ENCODE measurements at places on chromosomes 2 and 18.

DNA sequence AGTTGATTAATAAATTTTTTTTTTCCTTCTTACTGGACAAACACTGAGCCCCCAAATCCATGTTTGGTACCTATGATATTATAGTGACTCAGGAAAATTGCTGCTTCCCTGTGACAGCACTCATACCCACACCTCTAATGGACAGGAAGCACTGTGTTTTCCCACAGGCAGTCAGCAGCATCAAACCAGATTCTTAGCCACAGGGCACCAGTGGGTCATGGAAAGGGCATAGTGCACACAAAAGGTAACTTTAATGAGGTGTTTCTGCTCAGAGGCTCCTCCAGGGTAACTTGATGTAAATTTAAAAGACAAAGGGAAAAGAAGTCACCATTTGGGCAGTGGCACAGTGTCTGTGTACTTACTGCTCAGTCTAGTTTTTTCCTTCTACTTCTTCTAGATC, 34.1 kb downstream of the SERPINB11 start:
- H3K27me3 ChIP-seq = no peaks in the 10 kb centered on the region
- H3K36me3 ChIP-seq = no peaks in the 10 kb centered on the region
- H3K27ac ChIP-seq = no peak overlapping the region

DNA sequence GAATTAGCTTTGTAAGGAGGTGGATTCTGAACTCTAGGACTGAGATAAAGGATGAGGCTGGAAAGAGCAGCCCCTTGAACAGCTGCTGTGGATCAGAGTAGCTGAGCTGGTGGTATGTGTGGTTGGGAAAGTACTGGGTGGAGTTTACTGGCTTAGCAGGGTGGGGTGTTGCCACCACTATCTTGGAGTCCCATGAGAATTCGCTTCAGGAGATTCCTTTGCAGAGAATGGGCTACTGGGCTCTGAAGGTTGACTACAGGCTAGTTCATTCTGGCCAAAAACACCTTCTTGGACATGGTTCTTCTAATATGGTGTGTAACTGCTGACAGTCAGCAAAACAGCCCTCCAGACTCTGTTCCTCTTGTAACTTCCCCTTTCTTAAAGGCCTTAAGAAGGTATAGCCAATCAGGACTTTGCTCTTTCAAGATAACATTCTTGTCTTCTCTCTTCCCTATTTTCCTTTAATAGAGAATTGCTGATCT, 52.7 kb downstream of the TET3 start:
- H3K36me3 ChIP-seq = peaks cover 6% of the 10 kb centered on the region
- peaks cover 67% of the 10 kb centered on the region for H3K4me1 ChIP-seq
- no peak overlapping the region for H3K27ac ChIP-seq
- no peak overlapping the region for H3K4me3 ChIP-seq
- DNase-seq = no peak

- no peak overlapping the region for H3K4me3 ChIP-seq
- H3K27me3 ChIP-seq = no peaks in the 10 kb centered on the region
- H3K4me1 ChIP-seq = no peaks in the 10 kb centered on the region
- H3K36me3 ChIP-seq = no peaks in the 10 kb centered on the region
These were observed 272.8 kb upstream of the MMADHC start for GRCh38 chr2:149860276-149860921.

DNA sequence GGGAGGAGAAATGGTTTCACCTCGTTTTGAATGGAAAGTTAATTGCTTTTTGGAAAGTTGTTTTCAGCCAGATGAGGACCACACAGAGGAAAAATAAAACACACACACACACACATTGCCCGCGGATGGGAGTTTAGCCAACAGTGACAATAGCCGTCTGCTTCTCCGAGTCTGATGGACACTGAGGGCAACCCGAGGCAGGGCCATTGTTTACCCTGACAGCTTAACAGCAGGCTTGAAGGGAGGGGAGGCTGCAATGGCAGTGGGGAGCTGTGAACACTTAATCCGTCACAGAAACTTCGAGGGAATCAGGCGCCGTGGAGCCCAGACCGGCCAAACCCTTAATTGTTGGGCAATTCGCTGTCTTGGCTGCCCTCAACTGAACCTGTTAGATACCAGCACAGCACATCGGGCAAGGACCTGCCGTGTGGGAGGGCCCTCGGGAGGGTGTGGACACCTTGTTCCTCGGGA, 145.9 kb downstream of the ACKR3 start:
- H3K4me3 ChIP-seq = no peak overlapping the region
- DNase-seq = no peak
- no peaks in the 10 kb centered on the region for H3K36me3 ChIP-seq
- H3K4me1 ChIP-seq = no peaks in the 10 kb centered on the region

Data from activated T-helper 2 cell treated with anti-CD3 and anti-CD28 coated beads, Interferon-gamma antibody, Interleukin-2, Interleukin-4, amounts not matched to agents 10 μg/mL and 5 μg/mL and 100 μg/mL, durations not matched to agents 14 hours and 24 hours and 36 hours (primary cell).